ENCODE measurements at places on chromosomes 6 and 20.

- DNase-seq: no peak
These were observed 215.1 kb downstream of the CBLN4 start for GRCh38 chr20:55790178-55790577.

- DNase-seq: no peak
These were observed 76.8 kb downstream of the TTLL2 start for GRCh38 chr6:167401525-167402194.

DNA sequence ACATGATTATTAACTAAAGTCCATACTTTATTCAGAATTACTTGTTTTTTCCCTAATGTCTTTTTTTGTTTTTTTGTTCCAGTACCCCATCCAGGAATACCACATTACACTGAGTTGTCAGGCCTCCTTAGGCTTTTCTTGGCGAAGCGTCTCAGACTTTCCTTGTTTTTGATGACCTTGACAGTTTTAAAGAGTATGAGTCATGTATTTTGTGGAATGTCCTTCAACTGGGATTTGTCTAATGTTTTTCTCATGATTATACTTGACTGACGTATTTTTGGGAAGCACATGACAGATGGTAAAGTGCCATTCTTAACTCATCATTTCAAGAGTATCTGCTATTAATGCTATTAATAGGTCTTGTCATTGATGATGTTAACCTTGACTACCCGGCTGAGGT, 23.6 kb downstream of the ENPP1 start:
- no peak for DNase-seq

DNA sequence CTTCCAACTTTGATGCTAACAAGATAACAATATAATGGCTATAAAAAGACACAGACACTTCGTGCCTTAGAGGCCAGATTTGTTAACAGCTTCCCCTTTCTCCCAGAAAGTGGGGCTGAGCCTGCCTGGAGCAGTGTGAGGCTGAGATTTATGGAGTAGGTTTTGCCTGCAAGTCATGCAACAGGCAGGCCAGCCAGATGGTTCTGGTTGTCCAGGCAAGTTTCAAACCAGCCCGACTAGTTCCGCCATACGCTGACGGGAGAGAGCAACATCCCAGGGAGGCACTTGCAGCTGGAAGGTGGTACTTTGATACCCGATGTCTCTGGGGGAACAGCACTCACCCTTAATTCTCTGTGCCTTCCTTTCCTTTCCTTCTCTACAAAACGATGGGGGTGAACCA, 81.3 kb upstream of the NAA20 start:
- DNase-seq: no peak

GRCh38 chr6:143505111-143505510, 6.4 kb downstream of the FUCA2 start:
- DNase-seq: no peak

DNA sequence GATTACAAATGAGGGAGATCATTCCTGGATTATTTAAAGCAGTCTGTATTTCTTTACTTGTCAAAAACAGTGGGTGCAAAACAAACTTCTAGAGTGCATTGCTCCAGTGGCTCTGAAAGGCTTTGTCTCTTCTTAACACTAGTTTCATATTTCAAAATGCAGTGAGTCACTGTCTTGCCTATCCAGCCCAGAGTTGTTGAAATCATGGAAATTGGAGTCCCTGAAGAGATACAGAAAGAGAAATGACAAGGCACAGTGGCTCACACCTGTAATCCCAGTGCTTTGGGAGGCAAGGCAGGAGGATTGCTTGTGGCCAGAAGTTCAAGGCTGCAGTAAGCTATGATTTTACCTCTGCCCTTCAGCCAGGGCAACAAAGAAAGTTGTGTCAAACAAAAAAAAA, 11.3 kb downstream of the SLC2A12 start:
- DNase-seq: no peak

DNA sequence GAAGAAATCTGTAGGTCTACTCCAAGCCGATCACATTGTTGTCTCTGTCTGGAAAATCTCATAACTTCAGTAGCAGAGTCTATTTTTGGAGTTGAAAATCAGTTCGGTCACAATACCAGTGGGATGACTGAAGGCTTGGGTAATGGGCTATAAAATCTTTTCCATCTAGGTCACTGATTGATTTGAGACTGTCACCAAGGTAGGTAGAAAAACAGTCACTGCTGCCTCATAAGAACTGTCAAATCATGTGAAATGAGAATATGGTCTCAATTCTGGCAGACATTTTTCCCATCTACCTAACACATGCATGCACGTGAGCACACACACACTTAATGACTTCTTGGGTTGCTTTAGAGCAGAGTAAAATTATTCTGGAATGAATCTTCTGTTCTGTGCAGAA, 1162.8 kb upstream of the CITED2 start:
- no peak for DNase-seq

DNA sequence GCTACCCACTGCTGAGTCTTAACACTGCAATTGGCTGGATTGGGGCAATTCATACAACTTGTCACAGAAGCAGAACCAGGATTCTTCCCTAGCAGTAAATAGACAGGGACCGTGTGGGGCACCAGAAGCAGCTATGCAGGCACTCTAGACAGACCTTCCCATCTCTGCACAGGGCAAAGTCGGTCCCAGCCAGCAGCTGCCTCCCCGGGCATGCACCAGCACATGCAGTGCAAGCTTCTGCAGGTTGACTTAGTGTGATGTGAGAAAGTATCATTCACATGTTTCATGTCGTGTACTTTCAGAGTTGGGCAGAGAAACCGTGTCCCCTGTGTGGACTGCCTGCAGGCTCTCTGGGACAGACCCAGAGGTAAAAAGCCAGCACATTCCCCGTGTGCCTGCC, 98.0 kb upstream of the FOXA2 start:
- no peak for DNase-seq

GRCh38 chr20:44115762-44116644, 71.0 kb downstream of the JPH2 start:
- no peak for DNase-seq
